ENCODE measurements at places on chromosomes 13 and 19.
A peak's percentile ranks its signal among the peaks of the same experiment; 100 is the strongest.

DNA sequence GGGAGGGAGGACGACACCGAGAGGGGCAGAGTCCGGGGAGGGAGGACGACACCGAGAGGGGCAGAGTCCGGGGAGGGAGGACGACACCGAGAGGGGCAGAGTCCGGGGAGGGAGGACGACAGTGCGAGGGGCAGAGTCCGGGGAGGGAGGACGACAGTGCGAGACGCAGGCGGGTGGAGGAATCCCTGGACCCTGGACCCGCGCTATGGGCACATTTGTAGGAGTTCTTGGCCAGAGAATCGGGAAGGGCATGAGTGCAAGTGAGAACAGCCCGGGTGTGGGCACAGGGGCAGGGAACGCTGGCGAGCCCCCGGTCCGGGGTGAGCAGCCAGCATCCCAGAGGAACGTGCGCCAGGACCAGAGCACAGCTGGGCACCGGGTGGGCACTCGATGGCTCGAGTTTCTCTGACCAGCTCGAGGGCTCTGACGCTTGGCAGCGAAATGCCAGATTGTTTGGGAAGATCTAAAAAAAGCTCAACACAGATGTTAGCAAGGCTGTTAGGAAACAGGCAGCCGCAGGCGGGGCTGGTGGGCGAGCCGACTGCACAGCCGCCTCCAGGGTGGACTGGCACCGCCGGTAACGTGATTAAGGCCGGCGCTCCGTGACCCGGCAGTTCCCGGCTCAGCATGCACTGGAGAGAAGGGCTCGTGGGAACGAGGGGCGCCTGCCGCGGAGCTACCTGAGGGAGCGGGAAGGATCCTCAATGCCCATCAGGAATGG is 17.9 kb upstream of the C2CD4C start:
- no peak for DNase-seq

- peak; percentile 90 for DNase-seq
Measured at GRCh38 chr13:114077933-114078325, 54.5 kb downstream of the RASA3 start.

- peak; percentile 95 for DNase-seq
Measured at GRCh38 chr19:15555759-15556633, 47.7 kb downstream of the CYP4F22 start.

DNA sequence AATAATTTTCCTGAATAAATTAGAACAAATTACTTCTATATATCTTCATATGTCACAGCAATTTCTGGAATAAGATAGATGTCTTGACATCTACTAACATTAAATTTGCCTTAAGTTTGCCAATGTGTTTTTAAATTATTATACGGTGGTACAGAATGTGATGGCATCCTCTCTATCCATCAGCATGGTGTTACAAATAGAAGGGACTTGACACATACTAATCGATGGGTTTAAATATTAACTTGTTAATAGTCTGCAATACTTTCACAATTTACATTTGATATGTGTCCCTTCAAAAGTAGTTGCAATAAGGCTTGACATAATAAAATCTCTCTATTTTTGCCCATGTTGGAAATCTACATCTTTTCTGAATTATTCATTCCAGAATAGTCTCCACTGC is 65.1 kb upstream of the PRR20A start:
- DNase-seq: no peak

- no peak for DNase-seq
Measured at GRCh38 chr13:113837560-113838355, 26.1 kb downstream of the GAS6 start.

- no peak for DNase-seq
Measured at GRCh38 chr13:31768351-31768750, 29.0 kb downstream of the RXFP2 start.

GRCh38 chr19:50705422-50706019 is 14.1 kb downstream of the SHANK1 start:
- DNase-seq: peak; percentile 80

GRCh38 chr19:51285682-51286081 is 25.8 kb upstream of the IGLON5 start:
- no peak for DNase-seq

DNA sequence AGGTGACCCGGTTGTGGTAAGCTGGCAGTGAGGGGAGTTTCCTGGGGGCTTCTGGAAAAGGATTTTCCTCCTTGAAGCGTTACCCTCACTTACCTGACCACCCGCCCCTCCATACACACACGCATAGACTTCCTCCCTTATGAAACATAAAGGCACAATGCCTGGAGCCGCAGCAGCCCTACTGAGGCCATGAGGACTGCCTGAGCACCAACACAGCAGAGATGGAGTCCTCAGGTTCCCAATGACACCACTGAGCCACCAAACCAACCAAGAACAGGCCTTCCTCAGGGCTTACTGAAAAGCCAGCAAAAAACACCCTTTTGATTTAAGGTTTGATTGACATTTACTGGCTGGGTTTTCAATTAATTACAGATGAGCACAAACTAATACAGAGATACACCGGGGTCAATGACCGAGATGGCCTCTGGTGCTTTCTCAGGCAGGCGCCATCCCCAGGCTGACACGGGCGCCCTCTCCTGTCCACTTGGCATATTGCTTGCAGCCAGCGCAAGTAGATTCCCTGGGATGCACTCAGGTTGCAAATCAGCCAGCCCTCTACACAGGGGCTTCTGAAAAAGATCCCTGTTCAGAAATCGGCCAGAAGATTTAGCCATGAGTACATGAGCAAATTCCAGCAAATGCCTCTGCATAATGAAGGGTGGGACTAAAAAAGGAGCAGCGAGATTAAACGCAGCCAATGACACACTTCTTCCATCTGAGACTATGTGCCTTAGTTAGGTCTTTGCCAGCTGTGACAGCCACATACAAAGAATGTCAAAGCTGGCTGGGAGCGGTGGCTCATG is 14.8 kb downstream of the OPA3 start:
- peak; percentile 9 for DNase-seq

DNA sequence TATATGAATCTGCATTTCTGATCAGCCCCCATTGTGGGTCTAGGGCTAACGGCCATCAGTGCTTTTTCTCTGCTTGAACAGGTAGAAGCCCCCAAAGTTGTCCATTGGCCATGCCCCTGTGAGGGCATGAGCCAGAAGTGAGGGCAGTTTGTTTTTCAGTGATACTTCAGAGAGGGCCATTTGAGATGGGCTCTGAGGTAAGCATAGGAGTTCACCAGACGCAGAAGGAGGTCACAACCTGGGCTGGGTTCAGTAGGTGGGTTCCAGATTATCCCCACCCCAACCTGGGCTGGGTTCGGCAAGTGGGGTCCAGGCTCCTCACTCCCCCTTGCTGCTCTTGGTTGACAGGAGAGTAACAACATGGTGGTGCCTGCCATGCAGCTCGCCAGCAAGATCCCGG is 33.4 kb downstream of the MAU2 start:
- no peak for DNase-seq

- DNase-seq: no peak
Measured at GRCh38 chr19:12948612-12949362, 3.1 kb downstream of the RAD23A start.

- no peak for DNase-seq
Measured at GRCh38 chr19:33195645-33196347, 1.7 kb downstream of the LRP3 start.

- no peak for DNase-seq
Measured at GRCh38 chr13:20567881-20568528, 1.0 kb downstream of the IFT88 start.

- DNase-seq: no peak
Measured at GRCh38 chr13:74003374-74003773, 130.8 kb downstream of the KLF12 start.

DNA sequence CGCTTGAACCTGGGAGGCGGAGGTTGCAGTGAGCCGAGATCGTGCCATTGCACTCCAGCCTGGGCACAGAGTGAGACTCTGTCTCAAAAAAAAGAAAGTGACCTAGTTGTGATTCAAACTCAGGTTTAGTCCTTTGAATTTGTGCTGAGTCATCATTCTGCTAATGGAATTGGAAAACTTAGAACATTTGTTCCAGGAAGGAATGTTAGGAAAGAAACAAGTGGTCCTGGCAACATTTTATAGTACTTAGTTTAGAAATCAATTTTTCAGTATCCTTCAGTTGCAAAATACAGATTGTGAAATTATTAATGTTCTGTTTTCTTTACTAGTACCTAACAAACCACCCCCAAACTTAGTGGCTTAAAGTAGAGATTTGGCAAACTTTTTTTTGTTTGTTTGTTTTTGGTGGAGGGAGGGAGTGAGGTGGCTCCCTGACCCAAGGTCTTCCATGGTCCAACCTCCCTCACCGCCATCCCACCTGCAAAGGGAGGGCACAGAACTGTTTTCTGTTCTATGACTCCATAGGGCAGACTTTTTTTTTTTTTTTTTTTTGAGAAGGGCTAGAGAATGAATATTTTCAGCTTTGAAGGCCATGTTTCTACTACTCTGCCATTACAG is 9.2 kb upstream of the SULT2A1 start:
- DNase-seq: no peak

GRCh38 chr13:76641056-76641455 is 245.1 kb downstream of the KCTD12 start:
- DNase-seq: no peak

GRCh38 chr19:30390356-30390988 is 18.3 kb downstream of the ZNF536 start:
- no peak for DNase-seq

DNA sequence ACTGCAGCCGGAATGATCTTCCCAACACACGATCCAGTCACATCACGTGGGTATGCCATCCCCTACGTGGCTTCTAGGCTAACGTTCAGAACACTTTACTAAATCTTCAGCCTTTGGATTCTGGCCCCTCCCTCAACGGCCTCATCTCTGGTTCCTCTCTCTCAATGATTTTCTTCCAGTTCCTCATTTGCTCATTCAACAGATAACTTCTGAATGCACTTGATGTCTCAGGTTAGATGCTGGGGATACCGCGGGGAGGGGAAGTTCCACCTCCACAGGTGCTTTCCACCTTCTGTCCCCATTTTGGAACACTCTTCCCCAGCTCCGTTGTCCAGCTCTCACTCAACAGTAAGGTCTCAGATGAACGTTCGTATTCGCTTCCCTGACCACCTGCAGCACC is 66.1 kb downstream of the ATP7B start:
- DNase-seq: no peak

GRCh38 chr13:50919277-50919676 is 9.7 kb downstream of the RNASEH2B start:
- DNase-seq: no peak
